Stimulated activated CD8-positive, alpha-beta memory T cell treated with anti-CD3 and anti-CD28 coated beads, Interleukin-4, amount 100 ng/mL, for 1 hour (primary cell): ENCODE measurements at places on chromosomes 7 and 10.

- no peak for DNase-seq
These were observed 60.4 kb upstream of the DUSP5 start for GRCh38 chr10:110437351-110437605.

GRCh38 chr10:36331121-36331520 lies 689.0 kb upstream of the FZD8 start:
- no peak for DNase-seq

GRCh38 chr7:76397409-76398183 lies 11.9 kb downstream of the SSC4D start:
- DNase-seq: peak; percentile 59

DNA sequence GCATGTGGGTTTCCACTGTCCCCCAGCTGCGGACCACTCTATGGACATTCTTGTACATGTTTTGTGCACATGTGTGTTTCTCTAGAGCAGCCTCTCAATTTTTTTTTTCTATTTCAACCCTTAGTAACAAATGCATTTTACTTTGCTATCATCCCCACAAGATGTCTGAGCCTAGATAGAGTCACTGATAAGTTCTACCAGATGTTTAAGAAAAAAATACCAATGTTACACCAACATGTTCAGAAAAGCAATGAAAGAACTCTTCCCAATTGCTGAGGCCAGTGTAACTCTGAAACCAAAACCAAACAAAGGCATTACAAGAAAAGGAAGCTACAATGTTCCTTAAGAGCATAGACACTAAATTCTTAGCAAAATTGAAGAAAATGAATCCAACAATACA lies 218.5 kb downstream of the CXCL12 start:
- no peak for DNase-seq

DNA sequence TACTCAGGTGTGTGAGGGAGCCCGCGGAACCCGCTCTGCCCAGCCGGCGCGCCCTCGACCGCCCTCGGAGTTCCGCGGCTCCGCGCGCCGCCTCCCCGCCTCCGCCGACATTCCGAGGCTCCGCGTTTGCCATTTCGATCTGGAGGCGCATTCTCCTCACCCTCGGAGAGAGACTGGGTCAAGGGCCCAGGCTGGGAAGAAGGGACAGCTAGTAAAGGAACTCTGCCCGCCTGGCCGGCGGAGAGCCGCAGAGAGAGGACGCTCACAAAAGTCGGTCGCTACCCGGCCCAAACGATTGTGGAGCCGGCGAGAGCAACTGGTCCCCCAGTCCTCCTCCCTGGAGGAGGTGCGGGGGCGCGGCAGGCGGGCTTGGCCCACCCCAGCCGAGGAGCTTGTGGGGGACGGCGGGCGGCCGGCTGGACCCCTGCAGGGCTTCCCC lies 74.5 kb upstream of the LEP start:
- DNase-seq: no peak

DNA sequence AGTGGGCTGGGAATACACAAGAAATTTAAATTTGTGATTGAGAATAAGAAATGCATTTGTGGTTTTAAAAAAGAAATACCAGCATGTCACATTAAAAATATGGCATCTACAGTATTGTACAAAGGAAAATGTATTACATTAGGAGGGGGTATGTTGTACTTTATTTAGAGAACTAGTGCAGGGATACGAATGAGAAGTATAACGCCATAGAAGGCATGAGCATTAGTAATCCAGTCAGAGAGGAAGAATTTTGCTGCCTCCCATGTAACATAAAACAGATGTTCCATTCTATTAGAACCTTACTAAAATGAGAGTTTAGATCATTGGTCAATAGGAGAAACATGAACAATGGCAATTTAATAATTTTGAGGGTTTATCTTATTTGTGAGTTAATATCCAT lies 182.2 kb downstream of the ADK start:
- DNase-seq: no peak

GRCh38 chr7:115260381-115260780 lies 338.5 kb downstream of the MDFIC start:
- no peak for DNase-seq

DNA sequence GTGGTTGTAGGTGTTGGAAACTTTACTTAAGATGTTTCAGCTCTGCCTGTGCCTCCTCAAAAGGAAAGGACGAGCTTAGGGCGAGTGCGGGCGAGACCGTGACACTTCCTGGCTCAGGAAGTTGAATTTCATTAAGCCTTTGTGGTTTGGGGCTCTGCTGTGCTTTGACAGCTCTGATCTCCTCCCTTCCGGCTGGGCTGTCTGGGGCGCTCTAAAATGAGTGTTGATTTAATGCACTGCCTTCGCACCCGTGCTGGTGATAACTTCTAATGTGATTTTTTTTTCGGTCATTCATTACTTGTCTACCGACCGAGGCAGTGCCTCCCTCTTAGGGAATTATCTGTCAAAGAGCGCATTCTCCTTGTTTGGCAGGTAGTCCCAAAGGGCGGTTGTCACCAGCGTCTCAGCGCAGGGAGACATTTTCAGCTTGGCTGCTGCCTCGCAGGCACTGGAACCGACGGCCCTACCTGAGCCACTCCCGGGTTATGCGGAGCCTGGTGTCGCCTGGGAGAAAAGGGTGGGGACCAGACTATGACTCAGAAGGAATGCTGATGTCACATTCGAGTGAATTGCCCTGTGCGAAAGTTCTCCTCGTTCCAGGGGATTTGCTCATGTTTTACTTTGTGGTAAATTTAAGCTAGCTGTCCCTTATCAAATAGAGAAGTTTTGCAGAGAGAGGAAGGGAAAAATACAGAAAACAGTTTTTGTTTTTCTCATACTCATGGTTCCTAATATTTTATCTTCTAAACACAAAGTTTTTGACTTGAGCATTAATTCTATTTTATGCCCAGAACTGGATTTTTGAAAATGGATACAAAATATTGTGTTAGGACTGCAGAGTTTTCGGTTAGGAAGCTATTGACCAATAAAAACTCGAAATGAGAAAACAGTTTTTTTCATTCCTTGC lies 920 bp downstream of the TES start:
- DNase-seq: peak; percentile 56

- DNase-seq: no peak
These were observed 78.4 kb downstream of the RNF216 start for GRCh38 chr7:5702876-5703571.

DNA sequence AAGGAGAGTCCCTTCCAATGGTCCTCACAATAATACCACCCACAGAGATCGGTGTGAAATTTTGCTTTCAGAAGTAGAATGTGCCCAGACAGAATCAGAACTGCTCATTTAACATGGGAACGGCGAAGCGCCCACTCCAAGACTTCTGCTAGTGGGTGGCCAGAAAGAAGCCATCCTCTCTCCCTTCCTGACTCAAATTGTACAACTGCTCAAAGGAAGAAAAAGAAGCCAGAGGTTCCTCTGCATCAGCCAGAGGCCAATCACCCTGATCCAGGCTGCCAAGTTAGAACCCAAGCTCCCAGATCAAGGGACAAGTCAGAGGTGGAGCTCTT lies 23.3 kb downstream of the NUDCD3 start:
- DNase-seq: no peak

DNA sequence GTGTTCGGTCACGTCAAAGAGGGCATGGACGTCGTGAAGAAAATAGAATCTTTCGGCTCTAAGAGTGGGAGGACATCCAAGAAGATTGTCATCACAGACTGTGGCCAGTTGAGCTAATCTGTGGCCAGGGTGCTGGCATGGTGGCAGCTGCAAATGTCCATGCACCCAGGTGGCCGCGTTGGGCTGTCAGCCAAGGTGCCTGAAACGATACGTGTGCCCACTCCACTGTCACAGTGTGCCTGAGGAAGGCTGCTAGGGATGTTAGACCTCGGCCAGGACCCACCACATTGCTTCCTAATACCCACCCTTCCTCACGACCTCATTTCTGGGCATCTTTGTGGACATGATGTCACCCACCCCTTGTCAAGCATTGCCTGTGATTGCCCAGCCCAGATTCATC lies 6.5 kb downstream of the PPIF start:
- no peak for DNase-seq

GRCh38 chr7:1902231-1902855 lies 232.3 kb downstream of the ELFN1 start:
- DNase-seq: no peak

GRCh38 chr7:101553018-101553770 lies 75.9 kb downstream of the MYL10 start:
- no peak for DNase-seq

GRCh38 chr10:18577823-18578685 lies 73.3 kb downstream of the NSUN6 start:
- DNase-seq: no peak

GRCh38 chr10:124993736-124994451 lies 52.0 kb downstream of the ZRANB1 start:
- no peak for DNase-seq

- no peak for DNase-seq
These were observed 6.4 kb downstream of the ZSCAN25 start for GRCh38 chr7:99623091-99623693.

GRCh38 chr10:109993551-109994330 lies 14.0 kb upstream of the ADD3 start:
- DNase-seq: no peak

DNA sequence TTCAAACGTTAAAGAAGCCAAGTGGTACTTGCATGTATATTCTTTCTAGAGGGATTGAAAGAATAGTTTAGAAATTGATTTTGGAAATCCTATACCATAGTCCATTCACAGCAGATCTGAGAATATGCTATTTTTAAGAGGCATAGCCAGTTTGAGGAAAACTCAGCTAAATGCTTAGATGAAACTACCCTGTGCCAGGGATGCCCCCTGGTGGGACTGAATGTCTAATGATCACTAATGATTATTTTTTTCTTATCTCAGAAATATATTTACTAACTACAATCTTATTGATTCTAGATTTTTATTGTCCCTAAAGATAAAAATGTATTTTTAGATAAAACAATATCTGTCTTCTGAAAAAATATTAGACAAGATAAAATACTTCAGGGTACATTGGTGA lies 844.9 kb upstream of the PHF14 start:
- DNase-seq: no peak

DNA sequence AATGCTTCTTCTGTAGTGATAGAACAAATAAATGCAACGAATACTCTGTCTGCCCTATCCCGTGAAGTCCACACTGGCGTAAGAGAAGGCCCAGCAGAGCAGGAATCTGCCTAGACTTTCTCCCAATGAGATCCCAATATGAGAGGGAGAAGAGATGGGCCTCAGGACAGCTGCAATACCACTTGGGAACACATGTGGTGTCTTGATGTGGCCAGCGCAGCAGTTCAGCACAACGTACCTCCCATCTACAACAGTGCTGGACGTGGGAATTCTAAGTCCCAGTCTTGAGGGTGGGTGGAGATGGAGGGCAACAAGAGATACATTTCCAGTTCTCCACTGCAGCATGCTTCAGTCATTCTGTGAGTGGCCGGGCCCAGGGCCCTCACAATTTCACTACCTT lies 45.8 kb downstream of the FIGNL1 start:
- DNase-seq: no peak

DNA sequence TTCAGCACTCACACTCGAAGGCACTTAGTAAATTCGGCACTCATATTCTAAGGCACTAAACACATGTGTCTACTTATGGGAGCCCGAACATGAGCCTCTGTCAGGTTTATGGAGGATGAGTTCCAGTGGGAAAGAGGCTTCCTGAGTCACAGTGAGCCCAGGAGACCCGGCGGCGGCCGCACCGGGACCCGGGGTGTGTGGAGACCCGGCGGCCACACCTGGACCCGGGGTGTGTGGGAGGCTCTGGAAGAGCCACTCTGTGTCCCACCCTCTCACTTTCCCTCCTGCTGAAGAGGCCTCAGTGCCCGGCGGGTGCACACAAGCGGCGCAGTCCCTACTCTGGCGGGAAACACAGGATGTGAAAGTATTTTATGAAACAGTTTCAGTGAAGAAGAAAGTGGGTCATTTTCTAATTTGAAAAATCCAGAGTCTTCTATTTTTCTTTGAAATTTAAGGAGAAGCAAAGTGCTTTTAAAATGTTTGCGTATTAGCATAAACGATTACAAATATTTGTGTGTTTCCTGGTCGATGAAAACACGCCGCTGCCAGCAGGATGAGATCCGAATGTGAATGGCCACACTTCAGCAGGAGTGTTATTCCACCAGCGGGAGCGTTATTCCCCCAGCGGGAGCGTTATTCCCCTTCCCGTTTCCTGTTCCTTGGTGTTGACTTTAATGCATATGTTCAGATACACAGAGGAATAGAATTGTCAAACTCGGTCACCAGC lies 625.1 kb downstream of the DNAJB6 start:
- DNase-seq: no peak

DNA sequence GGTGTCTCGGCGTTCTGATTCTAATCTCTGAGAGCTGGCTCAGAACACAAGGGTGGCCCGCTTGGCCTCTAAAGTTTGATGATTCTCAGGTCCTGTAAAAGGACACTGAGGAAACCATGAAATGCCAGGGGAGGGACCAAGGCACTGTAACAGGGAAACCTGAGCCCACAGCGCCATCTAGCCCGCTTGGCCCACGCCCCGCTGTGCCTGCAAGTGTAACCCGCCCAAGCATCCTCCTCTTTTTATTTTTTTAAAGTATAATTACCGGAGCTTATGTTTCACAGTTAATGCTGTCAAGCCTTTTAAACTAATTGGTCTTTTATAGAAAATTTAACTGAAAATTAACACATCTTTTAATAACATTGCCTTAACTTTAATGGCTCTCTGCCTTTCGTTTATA lies 734.7 kb downstream of the KCNMA1 start:
- DNase-seq: no peak
